ENCODE measurements at places on chromosomes 12 and 14.

DNA sequence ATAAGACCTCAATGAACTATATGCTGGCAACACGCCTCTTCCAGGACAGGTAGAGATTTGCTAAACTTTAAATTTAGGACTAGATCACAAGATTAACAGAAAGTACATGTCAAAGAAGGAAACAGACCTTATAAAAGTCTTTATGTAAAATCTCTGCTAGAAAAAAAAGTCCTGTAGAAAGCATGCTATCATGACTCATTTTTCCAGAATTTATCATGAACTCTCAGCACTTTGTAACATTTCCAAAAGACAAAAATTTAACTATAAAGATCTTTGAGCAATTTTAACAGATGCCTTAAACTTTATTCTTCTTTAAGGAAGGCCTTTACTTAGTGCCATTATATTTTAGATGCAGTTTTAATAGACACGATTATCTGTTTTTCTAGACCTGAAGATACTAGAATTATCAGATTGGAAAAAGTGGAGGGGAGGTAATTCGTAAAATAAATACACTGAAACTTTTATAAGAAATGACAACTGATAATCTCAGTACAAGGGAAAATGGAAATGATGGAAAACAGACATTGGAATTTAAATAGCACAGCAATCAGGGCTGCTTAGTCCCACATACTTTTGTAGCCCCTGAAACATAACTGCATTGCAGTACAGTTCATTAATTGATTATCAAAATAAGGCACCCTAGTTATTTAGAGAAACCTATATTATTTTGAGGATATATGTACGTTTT is 92.0 kb downstream of the TTLL5 start:
- no peak for DNase-seq

- peak; percentile 64 for DNase-seq
These were observed 61.5 kb downstream of the LGMN start for GRCh38 chr14:92686900-92687427.

- no peak for DNase-seq
These were observed 48.0 kb downstream of the ETNK1 start for GRCh38 chr12:22672951-22673350.

GRCh38 chr12:34354239-34355200 is 332.2 kb downstream of the ALG10 start:
- DNase-seq = no peak

All from activated CD8-positive, alpha-beta T cell treated with anti-CD3 and anti-CD28 coated beads, Interleukin-2, amount 10 ng/mL, durations not matched to agents 7 days and 5 days (primary cell).